HCEC 1CT (cell line): ENCODE measurements at places on chromosomes 1 and 21.

DNA sequence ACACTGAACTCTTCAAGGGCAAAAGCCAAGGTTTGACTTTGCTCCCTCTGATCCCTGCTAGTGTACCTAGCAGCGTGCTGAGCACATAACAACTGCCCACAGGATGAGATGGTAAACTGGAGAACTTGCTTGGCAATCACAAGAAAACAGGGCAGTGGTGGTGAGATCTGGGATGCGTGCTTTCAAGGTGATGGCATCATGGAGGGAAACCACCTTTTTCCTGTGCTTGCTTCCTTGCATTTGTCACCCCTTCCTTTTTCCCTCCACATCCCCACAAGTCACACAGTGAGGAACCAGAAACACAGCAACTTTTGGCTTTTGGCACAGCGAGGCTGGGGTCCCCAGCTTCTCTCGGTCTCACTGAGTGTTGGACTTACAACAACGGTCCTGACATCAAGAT, 31.4 kb upstream of the BECN2 start:
- no peak for DNase-seq

GRCh38 chr1:116326486-116326885, 46.6 kb upstream of the ATP1A1 start:
- DNase-seq = no peak

DNA sequence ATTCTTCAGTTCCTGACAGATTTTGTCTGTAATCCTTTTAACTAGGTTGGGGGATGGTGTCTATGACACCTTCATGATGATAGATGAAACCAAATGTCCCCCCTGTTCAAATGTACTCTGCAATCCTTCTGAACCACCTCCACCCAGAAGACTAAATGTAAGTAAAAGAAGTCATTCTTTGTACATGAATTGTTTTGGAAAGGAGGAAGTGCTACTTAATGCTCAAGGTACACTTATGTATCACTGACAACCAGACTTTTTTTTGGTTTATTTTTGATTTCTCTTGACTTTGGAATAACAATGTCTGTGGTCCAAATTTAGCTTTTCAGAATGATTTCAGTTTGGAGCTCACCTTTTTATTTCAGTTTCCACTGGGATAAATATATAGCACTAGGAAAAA, 2.3 kb downstream of the DYRK3 start:
- no peak for DNase-seq

- no peak for DNase-seq
These were observed 75.0 kb downstream of the PTPN14 start for GRCh38 chr1:214476229-214476985.

GRCh38 chr21:37623183-37623582, 256.6 kb downstream of the DYRK1A start:
- no peak for DNase-seq

GRCh38 chr1:236851871-236852270, 56.8 kb downstream of the MTR start:
- DNase-seq = peak; percentile 28

DNA sequence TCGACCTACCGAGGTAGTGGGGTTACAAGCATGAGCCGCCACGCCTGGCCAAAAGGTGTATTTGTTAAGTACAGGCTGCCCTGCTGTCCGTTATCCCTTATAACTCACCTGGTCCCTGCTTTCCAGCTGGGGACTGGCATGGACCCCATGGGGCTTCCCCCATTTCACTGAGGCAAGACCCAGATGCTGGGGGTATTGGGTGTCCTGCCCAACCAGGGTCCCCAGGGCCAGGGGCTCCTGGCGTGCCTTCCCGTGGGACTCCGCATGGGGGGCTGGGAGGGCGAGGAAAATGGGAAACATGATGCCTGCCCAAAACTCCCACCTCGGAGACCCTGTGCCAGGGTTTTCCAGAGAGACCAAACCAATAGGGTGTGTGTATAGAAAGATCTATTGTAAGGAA, 64.4 kb downstream of the FAAP20 start:
- no peak for DNase-seq

- DNase-seq = peak; percentile 76
These were observed 14.7 kb upstream of the CYYR1 start for GRCh38 chr21:26587736-26588201.

- no peak for DNase-seq
These were observed 48.2 kb downstream of the NEK2 start for GRCh38 chr1:211627259-211627658.

DNA sequence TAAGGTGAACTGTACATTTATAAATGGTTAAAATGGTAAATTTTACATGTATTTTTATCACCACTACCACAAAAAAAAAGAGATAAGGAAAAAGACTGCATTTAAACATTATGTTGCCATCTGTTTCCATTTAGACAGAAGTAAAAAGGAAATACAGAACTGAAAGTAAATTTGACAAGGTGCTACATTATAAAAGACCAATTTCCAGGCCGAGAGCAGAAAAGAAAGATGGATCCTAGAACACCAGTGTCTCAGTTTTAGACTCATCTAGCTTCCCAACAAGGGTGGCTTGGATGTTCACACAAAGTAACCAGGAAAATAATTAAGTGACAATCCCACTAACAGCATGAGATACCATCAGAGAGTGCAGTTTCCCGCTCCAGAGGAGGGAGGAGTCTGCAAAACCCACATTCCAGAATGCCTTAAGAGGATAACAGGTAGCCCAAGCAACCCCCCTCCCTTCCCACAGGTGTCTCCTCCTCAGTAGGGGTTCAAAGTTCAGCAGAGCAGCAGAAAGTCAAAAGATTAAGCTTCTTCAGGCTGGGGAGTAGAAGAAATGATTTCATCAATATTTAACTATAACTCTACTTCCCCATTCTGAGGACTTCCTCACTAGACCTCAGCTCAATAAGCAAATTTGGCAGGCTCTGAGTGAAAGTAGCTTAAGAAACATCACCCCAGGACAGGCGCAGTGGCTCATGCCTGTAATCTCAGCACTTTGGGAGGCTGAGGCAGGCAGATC, 11.8 kb downstream of the TPM3 start:
- DNase-seq = no peak

- DNase-seq = no peak
These were observed at the start of gene TLR5 for GRCh38 chr1:223142795-223143536. Gene TLR5, minus strand, starts transcription at chr1:223143248. Its CDS starts 30,217 bp downstream, at chr1:223113031.

GRCh38 chr21:32392299-32392879, 423 bp downstream of the URB1 start:
- no peak for DNase-seq

GRCh38 chr1:56464294-56464693, 115.1 kb downstream of the PLPP3 start:
- no peak for DNase-seq

DNA sequence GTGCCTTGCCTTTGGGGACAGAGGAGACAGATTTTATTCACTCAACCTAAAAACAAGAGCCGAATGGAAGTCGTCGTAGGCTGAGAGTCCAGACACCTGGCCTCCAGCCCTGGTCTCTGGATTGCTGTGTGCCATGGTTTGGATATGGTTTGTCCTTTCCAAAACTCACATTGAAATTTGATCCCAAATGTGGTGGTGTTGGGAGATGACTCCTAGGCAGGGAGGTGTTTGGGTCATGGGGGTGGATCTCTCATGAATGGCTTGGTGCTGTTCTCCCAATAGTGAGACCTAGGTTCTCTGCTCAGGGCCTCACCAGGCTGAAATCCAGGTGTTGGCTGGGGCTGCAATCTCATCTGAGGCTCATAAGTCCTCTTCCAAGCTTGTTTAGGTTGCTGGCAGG, 75.5 kb downstream of the FOXD2 start:
- DNase-seq = no peak

- DNase-seq = no peak
These were observed 22.9 kb downstream of the ATP2B4 start for GRCh38 chr1:203649551-203649998.

DNA sequence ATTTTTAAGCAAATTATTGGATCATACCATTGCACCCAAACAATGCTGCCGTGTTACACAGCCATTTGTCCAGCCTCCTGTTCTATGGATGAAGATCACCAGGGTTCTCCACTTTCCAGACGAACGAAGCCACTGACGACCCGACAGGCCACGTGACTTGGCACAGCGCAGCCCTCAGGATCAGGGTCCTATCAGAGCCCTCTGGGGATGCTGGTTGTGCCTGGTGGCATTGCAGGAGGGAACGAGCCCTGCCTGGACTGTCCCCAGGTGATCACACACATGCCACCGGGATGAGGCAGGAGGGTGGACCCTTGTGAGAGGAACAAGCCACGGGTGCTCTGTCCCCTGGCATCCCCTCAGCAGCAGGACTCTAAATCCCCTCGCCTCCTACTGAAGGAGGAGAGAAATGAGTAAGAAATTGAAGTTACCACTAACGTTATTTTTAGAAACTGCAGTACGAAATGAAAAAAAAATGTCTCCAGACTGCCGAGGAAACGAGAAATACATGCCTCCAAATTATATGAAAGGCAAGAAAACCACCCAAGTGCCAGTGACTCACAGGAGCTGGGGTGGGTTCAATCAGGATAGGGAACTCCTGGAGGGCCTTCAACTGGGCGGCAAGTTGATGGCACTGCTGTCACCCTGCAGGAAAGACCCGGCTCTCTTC, 58.7 kb upstream of the PDE9A start:
- no peak for DNase-seq

GRCh38 chr21:38500073-38500472, 1.8 kb upstream of the ERG start:
- DNase-seq = no peak

GRCh38 chr1:78334952-78335351, 155.8 kb upstream of the PTGFR start:
- no peak for DNase-seq

DNA sequence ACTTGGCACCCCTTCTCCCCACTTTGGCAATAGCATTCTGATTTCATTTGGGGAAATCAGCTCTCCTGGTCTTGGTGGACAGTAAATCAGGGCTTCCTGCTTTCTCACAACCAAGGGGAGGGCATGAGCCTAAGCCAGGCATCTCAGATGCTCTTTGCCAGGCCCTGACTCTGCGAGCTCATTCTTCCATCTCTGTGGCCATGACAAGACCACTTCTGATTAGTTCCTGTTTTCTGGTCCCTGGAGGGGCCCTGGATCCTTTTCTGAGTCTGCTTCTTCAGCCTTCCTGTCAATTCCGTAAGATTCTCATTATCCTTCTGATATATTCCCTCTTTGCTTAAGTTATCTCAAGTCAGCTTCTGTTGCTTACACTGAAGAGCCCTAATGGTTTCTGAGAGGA, 210.4 kb downstream of the HIVEP3 start:
- no peak for DNase-seq

- no peak for DNase-seq
These were observed 140.8 kb downstream of the PTGER3 start for GRCh38 chr1:70906800-70907199.

- no peak for DNase-seq
These were observed 2.9 kb downstream of the TAF1A start for GRCh38 chr1:222586842-222587241.

- DNase-seq = no peak
These were observed 164.0 kb downstream of the PGBD5 start for GRCh38 chr1:230261928-230262650.

GRCh38 chr1:17828991-17829390, 73.9 kb downstream of the ACTL8 start:
- DNase-seq = no peak

DNA sequence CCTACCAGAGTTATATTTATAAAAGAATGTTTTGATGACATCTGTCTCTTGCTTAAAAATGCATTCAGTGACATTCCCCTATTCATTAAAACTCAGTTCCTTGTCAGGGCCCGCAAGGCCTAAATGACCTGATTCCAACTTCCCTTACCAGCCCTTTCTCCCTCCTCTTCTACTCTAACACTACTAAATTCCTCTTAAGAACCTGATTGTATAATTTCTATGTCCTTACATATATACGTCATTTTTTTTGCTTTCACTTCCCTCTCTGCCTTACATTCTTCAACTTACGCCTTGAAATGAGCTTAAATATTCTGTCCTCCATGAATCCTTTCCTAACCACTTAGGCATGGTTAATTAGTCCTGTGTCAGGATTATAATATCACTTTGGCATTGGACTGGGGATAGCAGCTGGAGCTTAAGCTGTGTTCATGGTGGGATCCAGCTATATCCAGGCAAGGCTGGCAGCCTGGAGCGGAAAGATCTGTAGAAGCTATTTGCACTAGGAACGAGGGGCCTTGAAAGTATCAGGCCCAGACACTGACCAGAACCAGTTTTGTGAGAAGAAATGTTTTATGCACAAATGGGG, 360.2 kb upstream of the PTBP2 start:
- no peak for DNase-seq

GRCh38 chr21:14058566-14058965, 152.2 kb downstream of the LIPI start:
- no peak for DNase-seq

DNA sequence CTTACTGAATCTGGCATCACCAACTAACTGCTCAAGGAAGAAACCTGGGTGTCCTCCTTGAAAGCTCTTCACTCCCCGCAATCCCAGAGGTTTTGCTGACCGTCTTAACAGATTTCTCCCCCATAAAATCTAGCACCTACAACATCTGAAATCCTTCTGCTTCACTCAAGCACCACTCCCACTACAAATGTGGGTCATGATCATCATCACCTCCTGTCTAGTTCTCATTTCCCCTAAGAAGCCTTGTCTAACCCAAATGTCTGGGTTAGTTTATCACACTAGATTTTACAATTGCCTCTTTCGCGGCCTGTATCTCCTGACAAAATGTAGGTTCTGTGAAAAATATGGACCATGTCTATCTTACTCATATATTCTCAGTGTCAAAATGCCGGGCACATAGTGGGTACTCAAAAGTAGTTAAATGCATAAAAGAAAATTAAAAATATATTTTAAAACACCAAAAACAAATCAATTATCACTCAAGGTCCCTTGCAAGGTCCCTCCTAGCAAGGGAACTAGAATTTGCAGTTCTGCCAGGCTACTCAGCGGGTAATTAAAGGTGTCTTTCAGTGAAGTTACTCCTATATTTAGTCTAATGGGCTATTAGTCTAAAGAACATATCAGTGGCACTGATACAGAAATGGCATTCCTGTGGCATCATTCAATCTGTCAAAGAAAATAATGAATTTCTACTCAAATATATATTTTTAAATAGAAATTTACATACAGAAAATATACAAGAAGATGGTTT, 19.6 kb downstream of the C21orf91 start:
- DNase-seq = no peak

GRCh38 chr1:11766429-11766776, 4.4 kb downstream of the C1orf167 start:
- no peak for DNase-seq

- DNase-seq = peak; percentile 100
These were observed 64.3 kb downstream of the OPTC start for GRCh38 chr1:203558064-203558760.

- no peak for DNase-seq
These were observed 2.8 kb downstream of the RGS1 start for GRCh38 chr1:192578144-192578909.

DNA sequence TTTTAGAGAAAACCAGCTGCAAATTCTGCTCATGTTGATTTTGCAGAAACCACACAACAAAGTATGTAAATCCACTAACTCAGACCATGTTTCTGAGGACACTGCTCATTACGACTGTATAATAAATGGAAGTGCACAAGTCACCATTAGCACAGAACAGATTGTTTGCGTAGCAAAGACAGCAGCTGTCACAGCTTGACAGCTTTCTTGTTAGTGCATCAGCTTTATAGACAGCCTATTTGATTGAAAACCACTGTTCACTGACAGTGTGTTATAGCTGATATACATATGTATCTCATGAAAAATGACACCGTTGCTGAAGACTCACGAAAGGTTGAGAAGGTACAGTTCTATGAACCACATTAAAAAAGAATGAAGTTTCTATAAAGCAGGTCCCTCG, 560.2 kb upstream of the ZRANB2 start:
- DNase-seq = no peak
